Fibroblast of gingiva (primary cell): ENCODE measurements at places on chromosomes 2 and 18.
A peak's percentile ranks its signal among the peaks of the same experiment; 100 is the strongest.

- no peak for DNase-seq
Measured at GRCh38 chr2:8457092-8457481, 224.8 kb upstream of the ID2 start.

DNA sequence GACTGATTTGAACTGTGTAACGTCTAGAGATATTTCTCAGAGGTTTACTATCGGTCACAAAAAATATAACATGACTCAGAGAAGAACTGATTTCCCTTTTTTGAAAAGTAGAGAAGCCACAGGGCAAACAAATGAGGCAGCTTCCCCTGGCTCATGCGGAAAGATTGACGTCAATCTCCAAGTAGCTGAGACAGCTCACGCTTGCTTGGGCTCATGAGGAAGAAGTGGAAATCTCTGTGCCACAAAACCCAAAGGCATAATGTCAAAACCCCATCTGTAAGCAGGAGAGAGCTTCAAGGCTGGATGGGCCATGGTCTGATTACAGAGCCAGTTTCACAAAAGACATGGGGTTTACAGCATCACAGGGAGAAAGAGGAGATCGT, 188.1 kb downstream of the ARL4C start:
- peak; percentile 37 for DNase-seq

GRCh38 chr2:211996857-211997256, 541.7 kb downstream of the ERBB4 start:
- no peak for DNase-seq

DNA sequence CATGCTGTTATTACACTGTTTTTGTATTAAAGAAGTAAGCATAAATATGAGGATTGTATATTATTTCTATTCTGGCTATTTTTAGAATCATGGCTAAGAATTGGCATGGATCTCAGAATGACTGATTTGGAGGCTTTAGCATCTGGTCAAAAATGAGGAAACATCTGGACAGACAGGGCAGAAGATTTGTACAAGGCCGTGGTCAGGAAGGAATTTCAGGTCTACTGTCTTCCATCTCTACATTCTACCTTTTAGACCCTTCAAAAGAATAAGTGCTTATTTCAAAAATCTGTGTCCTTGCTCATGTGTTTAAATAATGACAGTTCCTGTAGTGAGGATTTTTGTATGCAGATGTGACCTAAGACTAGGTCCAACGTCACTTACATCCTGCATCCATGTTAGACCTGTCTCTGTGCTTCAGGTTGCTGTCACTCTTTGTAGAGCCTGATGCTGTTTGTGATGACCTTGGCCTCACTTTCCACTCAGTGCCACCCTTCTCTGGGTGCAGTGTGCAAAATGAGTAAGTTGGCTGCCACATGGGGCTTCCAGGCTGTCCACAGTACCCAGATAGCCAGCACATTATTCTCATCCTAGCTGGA, 54.7 kb upstream of the B3GNT2 start:
- no peak for DNase-seq

DNA sequence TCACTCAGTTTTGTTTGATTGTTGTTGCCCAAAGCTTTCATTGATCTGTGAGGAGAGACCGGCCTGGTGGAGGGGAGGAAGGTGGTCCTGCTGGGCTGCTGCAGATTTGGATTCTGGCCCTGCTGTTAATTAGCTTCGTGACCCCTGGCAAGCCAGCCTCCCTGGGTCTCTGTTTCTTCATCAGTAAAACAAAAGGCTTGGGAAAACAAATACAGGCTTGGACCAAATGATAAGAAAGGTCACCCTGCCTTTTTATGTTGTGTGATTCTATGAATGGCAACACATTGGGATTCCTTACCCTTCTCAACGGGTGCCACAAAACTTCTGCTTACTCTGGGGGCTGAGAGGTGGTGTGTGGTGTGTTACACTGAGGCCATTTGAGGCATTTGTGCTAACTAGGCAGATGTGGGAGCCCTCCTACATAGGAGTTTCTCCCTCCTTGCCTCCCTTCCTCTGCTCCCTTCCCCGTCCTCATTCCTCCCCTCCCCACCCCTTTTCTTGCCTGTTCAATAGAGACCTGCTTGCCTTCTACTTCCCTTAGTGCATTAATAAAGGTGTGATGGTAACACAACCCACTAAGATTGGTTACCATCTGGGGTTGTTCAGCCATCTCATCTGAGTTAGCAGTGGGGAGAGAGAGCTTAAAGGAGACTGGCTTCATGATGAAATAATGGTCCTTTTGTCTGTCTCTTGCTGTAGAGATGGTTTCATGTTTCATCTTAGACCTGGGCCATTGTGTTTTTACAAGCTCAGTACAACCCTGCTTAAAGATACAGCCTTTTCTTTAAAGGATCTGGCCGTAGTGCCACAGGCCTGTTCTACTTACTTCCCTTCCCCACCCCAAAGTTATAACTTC, 96.2 kb downstream of the TANC1 start:
- peak; percentile 41 for DNase-seq

- DNase-seq: no peak
Measured at GRCh38 chr18:47247416-47248114, 3.9 kb downstream of the SKOR2 start.

DNA sequence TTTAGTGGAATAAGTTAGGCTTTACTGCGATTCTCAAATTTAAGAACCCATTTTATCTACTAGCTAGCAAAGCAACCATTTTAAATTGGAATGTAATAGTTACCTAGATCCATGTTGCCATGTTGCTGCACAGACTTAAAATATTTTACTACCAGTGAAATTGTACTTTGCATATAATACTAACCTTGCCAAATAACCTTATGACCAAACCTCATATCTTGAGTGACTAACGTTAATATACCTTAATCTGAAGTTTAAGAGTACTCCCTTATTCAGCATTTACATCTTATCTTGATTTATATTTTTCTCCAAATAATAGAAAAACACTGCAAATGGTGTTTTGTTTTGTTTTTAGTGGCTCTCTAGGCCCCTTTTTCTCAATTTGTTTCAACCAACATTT, 50.3 kb upstream of the NAB1 start:
- DNase-seq: no peak

DNA sequence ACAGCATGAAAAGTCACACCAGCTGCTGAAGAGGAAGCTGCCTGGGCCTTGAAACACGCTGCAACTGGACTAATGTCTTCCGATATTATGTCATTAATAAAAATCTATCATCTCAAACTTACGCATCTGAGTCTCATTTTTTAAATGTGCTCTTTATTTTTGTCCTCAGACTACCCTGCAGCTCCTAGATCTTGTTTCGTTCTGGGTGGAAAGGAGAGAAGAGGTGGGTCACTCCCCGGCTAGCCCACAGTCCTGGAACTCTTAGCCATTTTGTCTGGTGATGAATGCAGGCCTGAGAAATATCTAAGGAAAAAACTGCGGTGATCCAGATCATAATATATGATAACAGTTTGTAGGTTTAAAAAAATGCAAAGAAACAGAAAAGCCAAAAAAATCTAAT, 73.3 kb downstream of the TXNL1 start:
- DNase-seq: no peak

- DNase-seq: no peak
Measured at GRCh38 chr2:203867561-203868200, at the start of gene CTLA4. CTLA4 (plus strand) TSS chr2:203867771; CDS start chr2:203867943, 172 bp downstream.
